Bronchial epithelial cell (primary cell): ENCODE measurements at places on chromosomes 16 and 17.

GRCh38 chr17:43226393-43226792 is 2.0 kb downstream of the CCDC200 start:
- DNase-seq, result no peak

GRCh38 chr16:17002565-17002964 is 468.2 kb downstream of the XYLT1 start:
- no peak for DNase-seq

DNA sequence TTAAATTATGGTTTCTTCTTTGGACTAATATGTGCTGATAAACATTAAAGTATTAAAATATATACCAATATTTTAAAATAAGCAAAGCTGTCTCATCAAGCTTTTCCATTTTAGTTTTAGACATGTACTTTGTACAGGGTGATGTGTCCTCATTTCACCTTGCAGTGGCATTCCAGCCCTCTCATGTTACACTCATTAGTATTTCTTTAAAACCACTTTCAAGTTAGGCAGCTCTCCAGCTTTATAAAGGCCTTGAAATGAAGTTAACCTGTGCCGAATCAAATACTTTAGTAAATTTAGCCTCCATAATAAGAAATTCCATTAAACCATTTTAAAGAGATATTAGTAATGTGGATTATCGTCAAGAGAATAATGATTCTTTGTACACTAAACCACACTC is 107.6 kb upstream of the HLF start:
- DNase-seq, result peak; percentile 25

GRCh38 chr17:61402978-61403800 is 3.5 kb downstream of the TBX2 start:
- DNase-seq, result no peak

DNA sequence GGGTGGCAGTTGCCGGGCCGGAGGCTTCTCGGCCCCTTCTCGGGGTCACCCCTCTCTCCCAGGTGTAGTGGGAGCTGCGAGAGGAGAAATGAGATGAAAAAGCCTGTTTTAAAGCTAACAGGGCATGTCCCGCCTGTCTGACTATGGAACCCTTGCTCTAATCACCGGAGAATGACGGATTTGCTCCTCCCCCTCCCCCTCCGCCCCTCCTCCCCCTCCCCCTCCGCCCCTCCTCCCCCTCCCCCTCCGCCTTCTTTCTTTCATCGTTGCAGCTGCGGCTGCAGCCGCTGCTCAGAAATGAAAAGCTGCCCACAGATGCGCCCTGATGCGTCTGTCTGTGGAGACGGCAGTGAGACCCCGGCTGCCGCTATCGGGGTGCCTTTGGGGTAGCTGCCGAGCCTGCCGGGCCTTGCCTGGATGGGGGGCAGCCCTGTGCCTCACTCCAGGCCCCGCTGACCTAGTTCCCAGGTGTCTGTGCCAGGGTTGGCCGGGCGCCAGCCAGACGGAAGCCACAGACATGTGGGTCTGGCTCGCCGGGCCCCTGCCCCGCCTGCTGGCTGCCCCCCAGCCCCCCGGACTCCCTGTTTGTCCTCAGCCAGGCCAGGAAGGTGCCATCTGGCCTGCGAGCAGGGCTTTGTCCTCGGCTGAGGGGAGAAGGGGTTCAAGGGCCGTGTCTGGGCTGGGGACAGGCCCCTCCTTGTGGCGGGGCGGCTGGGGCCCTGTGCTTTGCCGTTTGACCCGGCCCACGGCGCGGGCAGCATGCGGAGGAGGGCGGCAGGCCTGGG is 37.7 kb downstream of the GINS2 start:
- DNase-seq, result no peak

- DNase-seq, result no peak
Measured at GRCh38 chr16:28867241-28867640, 3.6 kb downstream of the SH2B1 start.

GRCh38 chr17:35129973-35130351 is 8.5 kb downstream of the FNDC8 start:
- DNase-seq, result peak; percentile 39
